GM03348 (cell line): ENCODE measurements at places on chromosomes 6 and 20.
A peak's percentile ranks its signal among the peaks of the same experiment; 100 is the strongest.

DNA sequence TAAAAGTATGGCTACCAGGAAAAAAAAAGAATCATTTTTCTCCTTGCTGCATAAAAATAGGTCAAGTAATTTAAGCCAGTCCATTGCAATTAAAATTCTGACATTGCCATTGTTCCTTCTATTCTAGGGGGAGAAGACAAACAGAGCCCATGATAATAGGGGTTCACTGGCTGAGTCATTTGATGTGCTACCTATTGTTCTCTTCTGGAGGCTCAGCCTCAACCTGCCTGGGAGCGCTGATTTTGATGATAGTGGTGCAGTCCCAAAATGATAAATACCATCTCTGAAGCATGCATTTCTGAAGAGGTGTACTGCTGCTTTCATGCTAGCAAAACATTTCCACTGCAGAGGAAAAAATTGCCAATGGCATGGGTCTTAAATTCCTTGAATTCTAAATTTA is 5.8 kb downstream of the CITED2 start:
- no peak for DNase-seq

DNA sequence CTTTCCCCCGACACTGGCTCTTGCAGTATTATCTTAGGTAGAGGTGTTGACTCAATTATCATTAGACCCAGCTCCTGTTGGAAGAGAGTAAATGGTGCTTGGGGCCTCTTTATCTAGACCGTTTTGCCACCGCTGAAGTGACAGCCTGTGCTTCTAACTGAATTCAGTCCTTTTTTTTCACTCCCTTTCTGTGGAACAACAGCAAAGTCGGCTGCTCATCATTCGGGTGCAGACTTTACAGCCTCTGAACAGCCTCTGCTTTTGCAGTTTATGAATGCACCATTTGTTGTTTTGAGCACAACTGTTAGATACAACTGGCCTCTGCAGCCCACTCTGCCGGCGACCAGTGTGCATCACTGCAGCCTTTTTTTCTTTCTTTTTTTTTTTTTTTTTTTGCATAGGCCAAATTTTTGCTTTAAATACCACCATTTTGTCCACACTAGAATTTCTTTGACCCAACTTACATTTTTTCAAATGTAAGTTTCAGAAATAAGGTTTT is 35.8 kb downstream of the RREB1 start:
- no peak for DNase-seq

GRCh38 chr6:37072526-37072925 is 67.1 kb downstream of the FGD2 start:
- DNase-seq, result no peak

- peak; percentile 58 for DNase-seq
These were observed 92.2 kb downstream of the CEP57L1 start for GRCh38 chr6:109187399-109188114.

DNA sequence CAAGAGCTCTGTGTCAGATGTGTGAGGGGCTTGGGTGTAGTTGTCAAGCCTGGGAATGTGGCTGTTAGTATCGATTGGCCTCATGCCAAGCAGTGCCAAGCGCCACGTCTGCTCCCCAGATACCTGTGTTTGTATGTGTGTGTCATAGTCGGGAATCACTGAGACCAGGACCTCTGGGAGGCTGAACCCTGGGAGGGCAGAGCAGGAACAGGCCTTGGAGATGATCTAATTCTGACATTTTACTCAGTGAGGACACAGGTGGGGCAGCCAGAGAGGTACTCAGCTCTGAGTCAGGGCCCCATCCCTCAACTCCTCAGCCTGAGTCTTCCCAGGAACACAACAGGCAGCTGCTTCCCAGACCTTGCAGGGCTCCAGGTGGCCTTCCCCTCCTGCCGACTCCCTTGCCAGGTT is 51.2 kb upstream of the FANCE start:
- DNase-seq, result no peak

DNA sequence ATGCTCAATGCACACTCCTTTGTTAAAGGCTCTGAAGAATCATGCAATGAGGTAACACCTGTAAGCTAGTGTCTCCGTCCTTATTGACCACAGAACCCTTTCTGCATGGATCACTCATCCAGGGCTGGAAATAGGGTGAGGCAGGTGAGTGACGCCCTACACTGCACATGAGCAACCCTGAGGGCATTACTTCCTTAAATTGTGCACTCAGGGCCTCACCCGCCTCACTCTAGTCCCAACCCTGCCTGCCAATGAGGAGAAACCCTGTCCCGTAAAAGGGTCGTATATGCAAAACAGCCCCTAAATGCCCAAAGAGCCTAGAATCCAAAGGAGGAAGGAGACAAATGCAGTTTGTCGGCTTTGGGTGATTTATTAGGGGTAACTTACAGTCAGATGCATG is 33.6 kb upstream of the NOP56 start:
- DNase-seq, result no peak
